Activated CD4-positive, alpha-beta memory T cell treated with anti-CD3 and anti-CD28 coated beads for 36 hours (primary cell): ENCODE measurements at places on chromosomes 6 and 20.
A peak's percentile ranks its signal among the peaks of the same experiment; 100 is the strongest.

DNA sequence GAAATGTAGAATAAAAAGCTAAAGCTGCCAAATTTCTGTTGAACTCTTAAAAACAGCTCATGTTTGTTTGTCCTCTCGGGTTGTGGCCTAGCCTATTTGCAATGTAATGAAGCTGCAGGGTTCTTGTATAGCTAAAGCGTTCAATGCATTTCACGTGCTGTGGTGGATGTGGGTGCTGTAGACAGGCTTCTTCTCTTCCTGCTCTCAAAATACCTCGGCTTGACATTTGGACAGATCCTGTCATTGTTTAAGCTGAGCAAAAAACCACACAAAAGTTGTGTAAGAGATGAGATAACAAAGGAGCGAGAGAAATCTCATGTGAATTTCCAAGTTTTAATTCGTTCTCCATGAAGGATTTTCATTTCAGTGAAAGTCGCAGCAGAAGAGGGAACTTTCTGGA is 196.3 kb upstream of the UST start:
- H3K36me3 ChIP-seq, result no peaks in the 10 kb centered on the region
- no peak overlapping the region for H3K4me3 ChIP-seq
- no peak overlapping the region for H3K27ac ChIP-seq
- H3K27me3 ChIP-seq, result peaks cover 19% of the 10 kb centered on the region
- DNase-seq, result no peak
- no peaks in the 10 kb centered on the region for H3K4me1 ChIP-seq

DNA sequence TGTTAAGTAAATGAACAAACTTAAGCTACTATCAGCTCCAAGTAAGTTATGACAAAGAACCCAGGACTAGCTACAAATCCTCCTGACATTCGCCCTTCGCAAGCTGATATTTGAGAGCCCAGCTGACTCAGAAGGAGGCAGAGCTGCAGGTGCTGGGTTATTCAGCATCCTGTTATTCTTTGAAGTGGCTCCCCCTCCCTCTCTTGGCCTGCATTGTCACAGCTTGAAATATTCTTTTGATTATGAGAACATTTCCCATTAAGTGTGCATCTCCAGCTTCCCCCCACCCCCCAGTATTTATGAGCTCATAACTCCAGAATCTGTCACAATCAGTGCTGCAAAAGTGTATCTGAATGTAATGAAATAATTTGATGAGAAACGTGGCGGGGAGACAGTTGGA is 78.8 kb upstream of the RALY start:
- H3K4me3 ChIP-seq, result no peak overlapping the region
- H3K27me3 ChIP-seq, result no peaks in the 10 kb centered on the region
- H3K4me1 ChIP-seq, result peaks cover 15% of the 10 kb centered on the region
- no peak overlapping the region for H3K27ac ChIP-seq
- H3K36me3 ChIP-seq, result no peaks in the 10 kb centered on the region

GRCh38 chr6:111552241-111552744 is 53.4 kb downstream of the TRAF3IP2 start:
- H3K27ac ChIP-seq, result no peak overlapping the region
- H3K4me3 ChIP-seq, result no peak overlapping the region
- no peaks in the 10 kb centered on the region for H3K4me1 ChIP-seq
- peaks cover 6% of the 10 kb centered on the region for H3K36me3 ChIP-seq

- H3K27ac ChIP-seq, result no peak overlapping the region
- DNase-seq, result no peak
- H3K27me3 ChIP-seq, result peaks cover 29% of the 10 kb centered on the region
- no peak overlapping the region for H3K4me3 ChIP-seq
- H3K4me1 ChIP-seq, result peaks cover 34% of the 10 kb centered on the region
Observed at GRCh38 chr6:30483677-30484279, 5.5 kb upstream of the HLA-E start.

DNA sequence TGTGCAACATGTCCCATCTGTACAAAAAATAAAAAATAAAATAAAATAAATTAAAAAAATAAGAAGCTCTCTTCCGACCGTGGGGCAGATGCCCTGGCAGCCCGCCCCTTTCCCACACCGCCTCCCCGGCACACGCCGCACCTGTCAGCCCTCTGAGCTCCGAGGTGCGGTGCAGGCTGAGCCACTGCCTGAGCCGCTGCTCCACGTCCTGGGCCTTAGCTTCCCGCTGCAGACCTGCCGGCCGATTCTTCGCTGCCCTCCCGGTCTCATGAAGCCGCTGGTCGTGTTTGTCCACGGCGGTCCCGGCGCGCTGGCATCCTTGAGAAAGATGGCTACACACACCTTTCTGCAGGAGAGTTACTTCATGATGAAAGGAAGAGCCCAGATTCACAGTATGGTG is 10.7 kb upstream of the CLPSL2 start:
- H3K4me3 ChIP-seq, result no peak overlapping the region
- H3K27me3 ChIP-seq, result peaks cover 29% of the 10 kb centered on the region
- H3K36me3 ChIP-seq, result no peaks in the 10 kb centered on the region
- DNase-seq, result no peak
- peaks cover 8% of the 10 kb centered on the region for H3K4me1 ChIP-seq
- no peak overlapping the region for H3K27ac ChIP-seq

GRCh38 chr20:48739395-48740291 is 88.2 kb downstream of the PREX1 start:
- no peaks in the 10 kb centered on the region for H3K27me3 ChIP-seq
- H3K4me3 ChIP-seq, result peak overlapping the region; percentile 38
- DNase-seq, result peak; percentile 78
- H3K4me1 ChIP-seq, result peaks cover 56% of the 10 kb centered on the region
- peak overlapping the region; percentile 92 for H3K27ac ChIP-seq
- H3K36me3 ChIP-seq, result peaks cover 41% of the 10 kb centered on the region

- peak overlapping the region; percentile 83 for H3K27ac ChIP-seq
- peaks cover 46% of the 10 kb centered on the region for H3K4me1 ChIP-seq
- no peaks in the 10 kb centered on the region for H3K36me3 ChIP-seq
- H3K4me3 ChIP-seq, result no peak overlapping the region
- DNase-seq, result peak; percentile 46
Observed at GRCh38 chr6:37134396-37135191, 35.4 kb upstream of the PIM1 start.
